ENCODE measurements at places on chromosomes 11 and 22.

GRCh38 chr11:68122936-68123539 is 1.9 kb upstream of the CHKA start:
- DNase-seq = no peak

DNA sequence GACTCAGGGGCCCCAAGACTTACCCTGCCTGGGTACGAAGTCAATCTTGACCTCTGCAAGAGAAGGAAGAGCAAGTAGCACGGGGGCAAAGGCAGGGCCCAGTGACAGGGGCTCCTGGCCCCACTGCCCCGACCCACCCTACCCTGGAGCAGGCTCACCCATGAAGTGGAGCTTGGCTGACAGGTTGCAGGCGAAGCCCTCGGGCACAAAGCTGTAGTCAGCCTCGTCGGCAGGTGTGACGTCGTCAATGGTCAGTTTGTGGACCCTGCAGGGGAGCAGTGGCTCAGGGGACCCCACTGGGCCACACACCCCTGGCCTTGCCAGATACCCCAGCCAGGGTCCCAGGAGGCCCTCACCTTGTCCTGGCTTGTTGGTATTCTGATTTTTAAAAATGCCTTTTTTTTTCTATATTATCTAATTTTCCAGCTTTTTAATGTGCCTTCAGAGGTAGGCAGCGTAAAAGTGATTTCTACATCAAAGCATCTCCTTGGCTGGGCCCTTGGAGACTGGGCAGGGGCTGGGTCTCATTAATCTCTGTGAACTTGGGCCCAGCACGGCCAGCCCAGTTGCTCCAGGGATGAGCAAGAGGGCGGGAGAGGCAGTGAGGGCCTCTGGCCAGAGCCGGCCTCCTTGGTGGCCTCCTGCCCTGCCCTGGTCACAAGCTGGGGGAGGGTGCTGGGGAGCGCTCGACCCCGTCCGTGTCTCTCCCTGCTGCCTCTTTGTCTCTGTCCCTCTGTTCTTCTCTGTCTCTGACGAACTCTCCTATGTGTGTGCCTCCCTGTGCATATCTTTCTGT is 11.3 kb downstream of the MYBPC3 start:
- no peak for DNase-seq

DNA sequence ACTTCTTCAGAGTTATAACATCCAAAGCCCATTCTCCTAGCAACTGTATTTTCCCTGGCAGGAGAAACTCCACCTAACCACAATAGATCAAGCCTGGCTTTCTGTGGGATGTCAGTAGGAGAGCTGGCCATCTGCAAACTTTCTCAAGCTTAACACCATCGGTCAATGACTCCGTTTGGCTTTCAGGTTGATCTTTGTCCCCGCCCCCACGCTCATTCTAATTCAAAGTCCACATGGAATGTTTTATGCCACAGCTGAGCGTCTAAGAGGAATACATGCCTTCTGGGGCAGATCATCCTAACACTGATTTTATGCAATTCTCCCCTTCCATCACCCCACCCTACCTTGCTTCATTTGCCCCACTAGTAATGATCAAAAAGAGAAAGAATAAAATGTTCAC is 4.8 kb downstream of the GVQW3 start:
- no peak for DNase-seq

- no peak for DNase-seq
Measured at GRCh38 chr11:43969543-43969942, 27.1 kb downstream of the C11orf96 start.

GRCh38 chr11:15737320-15737719 is 619.0 kb downstream of the SOX6 start:
- DNase-seq = no peak

DNA sequence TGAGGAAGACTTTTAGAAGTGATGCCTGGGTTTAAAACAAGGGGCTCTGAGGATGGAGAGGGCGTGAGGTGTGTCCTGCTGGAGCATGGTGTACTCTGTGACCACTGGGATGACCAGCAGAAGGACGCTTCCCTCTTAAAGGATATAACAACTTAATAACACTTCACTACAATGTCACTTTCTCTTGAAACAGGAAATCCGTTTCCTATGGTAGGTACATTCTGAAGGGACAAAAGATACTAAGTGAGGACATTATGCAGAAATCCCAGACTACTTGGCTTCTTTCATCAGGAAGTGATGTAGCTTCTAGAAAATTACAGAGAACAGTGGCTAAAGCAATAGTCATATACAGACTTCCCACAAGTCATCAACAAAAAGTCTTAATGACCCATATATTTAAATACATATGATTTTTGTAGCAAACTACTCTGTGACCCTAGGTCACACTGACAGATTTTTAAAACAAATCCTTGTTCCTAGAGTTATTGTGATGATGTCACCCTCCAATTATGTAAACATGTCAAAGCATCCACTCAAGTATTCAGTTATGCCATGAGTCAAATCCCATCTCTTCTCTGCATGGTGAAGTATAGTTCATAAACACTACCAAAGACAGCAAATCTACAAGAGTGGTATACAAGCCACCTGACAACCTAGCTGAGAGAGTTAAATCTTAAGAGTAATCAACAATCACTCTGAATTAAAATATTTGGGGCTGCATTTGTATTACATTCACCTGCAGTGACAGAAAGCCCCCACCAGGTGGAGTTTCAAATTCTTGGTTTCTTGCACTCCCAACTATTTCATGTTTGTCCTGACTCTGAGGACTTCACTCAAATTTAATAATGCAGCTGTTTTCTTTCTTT is 32.8 kb downstream of the PITPNB start:
- DNase-seq = peak; percentile 92

DNA sequence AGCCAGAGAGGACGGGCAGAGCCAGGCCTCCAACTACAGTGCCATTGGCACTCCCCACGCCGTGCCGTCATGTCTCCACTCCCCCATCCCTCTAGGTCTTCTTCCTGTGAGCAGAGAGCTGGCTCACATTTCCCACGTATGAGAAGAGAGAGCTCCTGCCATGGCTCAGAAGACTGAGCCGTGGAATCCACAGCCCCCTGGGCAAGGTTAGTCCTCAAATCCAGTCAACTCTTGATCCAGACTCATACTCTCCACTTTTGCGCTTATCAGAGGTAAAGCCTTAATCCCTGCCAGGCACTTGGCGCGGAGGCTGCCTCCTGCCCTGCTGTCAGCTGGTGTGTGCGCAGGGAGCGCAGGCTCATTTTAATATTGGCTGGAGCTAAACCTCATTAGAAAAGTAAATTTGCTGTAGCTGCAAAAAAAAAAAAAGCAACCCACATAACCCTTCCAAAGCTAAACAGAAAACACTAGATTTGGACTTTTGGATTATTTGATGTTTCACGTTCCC is 4.7 kb downstream of the B3GAT1 start:
- DNase-seq = no peak

DNA sequence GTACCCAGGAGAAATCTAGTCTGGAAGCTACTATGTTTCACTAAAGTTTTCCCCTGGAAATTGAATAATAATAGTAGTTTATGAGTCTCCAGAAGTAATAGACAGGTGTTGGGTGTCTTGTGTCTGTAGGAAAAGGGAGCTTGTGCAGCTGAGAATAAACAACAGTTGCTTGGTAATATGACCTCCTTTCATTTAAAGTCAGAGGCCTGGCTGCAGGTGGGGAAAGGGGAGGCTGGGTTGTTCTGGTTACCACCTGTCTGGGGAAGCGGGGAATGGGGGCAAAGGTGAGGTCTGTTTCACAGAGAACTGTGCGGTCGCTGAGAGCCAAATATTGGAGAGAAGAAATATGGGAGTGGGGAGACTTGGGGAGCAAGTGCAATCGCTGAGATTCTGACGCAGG is 3.3 kb upstream of the GRAMD1B start:
- DNase-seq = no peak

DNA sequence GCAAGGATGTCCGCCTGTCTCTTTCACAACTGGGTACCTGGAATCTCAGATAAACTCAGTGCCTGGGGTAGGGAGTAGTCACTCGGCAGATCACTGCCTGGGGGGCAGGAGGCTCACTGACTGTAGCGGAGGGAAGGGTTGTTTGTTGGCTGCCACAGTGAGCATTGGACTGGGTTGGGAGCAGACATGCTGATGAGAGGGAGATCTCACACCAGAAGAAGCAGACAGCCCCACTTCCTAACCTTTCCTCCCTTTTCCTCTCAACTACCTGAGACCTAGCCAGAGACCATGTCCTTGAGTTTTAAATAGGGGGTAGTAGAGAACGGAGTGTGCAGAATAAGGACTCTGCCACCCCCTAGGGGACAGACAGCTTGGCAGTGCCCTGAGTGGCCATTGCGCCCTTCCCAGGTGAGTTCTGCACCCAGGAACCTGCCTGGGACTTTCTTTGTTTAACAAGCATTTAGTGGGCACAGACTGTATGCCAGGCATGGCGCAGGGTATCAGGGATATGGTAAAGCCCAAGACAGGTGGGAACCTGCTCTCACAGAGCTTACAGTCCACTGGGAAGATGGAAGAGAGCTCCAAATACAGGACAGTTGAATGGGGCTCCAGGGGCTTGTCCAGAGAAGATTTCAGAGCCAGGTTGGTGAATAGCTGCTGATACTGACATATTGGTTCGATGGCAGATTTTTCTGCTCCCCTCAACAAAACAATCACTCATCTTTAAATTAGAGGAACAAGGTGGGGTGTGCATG is 115.7 kb upstream of the NNMT start:
- no peak for DNase-seq

DNA sequence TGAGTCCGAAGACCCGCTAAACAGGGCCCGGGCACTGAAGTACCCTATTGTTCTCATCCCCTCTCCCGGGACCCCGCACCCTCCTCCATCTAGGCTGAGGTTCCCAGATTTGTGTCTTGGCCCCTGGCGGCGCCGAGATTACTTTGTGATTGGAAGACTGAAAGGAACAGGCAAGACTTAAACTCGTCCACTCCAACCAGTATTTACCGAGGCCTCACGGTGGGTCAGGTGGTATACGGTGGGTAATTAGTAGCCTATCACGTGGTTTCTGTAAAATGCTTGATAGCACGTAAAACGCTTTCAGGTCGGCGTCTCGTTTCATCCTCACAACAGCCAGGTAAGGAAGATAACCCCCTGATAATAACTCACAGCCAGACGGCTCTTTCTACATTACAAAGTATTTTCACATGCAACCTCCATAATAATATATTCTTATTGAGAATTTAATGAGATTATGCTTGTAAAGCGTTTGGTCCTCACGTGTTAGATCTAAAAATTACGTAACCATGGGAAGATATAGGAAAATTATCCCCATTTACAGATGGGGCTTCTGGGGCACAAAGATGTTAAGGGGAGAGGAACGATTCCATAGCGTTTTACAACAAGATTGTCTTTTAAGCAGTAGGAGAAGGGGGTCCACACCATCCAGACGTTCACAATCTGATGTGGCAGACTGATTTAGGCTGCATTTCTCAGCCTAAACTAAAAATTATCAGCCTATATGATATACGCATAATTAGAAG is 642 bp upstream of the PIK3C2A start:
- DNase-seq = no peak

DNA sequence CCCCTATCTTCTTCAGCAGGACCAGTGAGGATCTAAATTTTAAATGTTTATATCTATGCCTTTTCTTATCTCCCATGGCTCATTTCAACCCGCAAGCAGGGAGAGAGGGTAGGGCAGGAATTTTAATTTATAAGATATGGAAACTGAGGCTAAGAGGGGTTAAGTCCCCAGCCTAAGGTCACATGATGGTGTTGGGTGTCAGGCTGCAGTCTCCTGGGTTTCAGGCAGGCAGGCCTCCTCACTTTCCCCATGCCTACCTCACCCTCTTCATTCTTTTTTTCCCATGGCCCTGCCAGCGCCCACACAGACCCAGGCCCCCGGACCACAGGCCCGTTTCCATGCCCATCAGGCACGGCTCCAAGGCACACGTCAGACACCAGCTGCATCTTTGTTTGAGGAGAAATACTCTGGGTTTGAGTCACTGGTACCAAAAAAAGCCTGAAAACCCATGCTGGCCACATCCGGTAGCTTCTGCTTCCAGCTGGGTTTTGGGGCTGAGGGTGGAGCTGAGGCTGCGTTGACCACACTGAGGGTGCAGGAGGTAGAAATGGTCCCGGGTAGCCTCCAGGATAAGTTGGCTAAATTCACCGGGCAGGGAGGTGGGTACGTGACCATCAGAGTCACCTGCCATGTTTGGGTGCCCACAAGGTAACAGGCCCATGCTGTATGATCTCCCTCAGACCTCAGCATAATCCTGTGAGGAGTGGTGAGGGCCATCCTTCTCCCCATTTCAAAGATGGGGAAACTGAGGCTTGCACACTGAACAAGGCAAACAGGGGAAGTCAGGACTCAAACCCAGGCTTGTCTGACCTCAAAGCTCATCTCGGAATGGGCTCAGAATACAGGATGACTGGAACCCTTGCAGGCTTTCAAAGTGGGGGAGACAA is 7.5 kb downstream of the CRYBB1 start:
- DNase-seq = peak; percentile 85

DNA sequence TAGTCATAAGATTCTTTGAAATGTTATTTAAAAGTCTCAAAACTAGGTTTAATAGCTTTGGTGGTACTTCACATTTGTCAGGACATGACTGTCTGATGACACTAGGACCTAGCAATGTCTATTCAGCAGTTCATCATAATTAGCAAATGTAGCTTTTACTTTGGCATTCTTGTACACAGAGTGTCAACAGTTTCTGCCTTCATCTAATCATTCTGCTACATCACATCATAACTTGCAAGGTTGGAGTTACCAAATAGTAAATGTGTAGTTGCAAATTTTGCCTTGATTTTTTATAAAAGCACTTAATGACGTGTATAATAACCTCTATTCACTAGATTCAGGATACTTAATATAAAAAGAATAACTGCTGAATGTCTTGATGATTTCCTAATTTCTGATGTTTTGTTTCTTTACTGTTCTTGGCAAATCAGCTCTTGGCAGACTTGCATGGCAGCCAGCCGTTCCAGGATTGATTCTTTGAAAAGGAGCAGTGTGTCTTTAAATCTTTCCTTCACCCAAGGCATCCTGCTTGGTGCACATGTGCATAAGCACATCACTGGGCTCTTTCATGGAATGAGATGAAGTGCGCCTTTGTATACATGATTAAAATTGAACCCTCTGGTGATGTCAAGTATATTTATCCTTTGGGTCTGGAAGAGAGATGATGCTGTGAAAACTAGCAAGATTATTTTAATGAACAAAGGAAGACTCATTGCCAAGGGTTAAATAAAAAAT is 12.2 kb downstream of the FBXO7 start:
- DNase-seq = no peak

GRCh38 chr11:12192794-12193514 is 82.6 kb downstream of the MICAL2 start:
- no peak for DNase-seq

DNA sequence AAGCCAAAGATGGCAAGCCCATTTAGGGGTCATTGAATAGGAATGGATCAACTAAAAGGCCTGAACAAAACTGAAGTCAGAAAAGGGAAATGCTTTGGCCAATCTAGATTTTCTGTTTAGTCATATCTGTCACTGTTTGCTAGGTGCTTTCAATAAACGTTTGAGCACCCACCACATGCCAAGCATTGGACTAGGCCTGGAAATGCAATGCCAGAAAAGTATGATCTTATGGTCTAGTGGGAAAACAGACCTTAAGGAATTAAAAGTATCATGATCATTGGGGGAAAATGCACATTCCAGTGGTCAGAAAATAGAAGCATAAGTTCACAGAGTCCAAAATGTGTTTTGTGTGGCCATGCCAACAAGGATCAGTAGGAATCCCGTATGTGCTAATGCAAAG is 76.8 kb upstream of the BIRC3 start:
- DNase-seq = no peak

Data from HS-5 (cell line).